ENCODE measurements at places on chromosomes 6 and 20. TPM values are rescaled to one million over a fixed set of nuclear protein-coding genes. Genes with fewer than 3 reads are reported as not detected.
A peak's percentile ranks its signal among the peaks of the same experiment; 100 is the strongest.

Gene ALDH8A1
- 1.4 TPM for total RNA-seq

Gene FNDC1
- 0.05 TPM for total RNA-seq

Gene ARMH2
- not detected for total RNA-seq

Gene HLA-DRA
- not detected for total RNA-seq

Gene XKR7
- total RNA-seq = 6.0 TPM

Gene MAK
- total RNA-seq = 1.1 TPM

Gene ZC2HC1B
- 0.37 TPM for total RNA-seq

Gene CALHM4
- total RNA-seq = not detected

Gene HLA-G
- not detected for total RNA-seq

GRCh38 chr6:99378636-99379035 is 15.4 kb downstream of the COQ3 start:
- no peak for ATAC-seq

DNA sequence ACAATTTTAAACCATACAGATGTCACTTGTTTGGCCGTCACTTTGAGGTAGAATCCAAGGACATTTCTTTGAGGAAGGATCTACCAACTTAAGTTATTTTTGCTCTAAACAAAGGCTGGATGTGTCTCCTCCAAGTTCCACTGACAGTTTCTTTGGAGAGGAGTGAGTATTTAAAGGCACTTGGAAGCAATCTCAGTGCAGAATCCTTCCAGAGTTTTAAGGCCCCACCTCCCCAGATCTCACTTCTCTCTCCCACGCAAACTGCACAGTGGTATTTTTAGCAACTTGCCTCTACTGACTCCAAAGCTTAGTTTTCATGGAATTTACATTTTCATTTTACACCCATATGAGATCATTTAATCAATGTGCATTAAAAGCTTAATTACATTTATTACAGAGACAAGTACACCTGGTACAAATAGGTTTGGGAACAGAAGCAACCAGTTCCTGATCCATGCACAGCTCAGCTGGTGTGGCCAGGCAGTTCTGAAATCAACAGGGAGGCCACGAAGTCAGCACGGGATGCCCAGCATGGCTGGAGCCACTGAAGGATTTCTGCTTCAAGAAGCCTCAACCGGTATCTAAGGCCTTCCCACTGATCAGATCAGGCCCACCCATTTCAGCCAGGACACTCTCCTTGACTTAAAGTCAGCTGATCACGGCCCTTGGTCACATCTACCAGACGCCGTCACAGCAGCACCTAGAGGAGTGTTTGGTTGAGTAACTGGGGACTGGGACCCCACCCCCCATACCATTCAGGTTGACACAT is 109.8 kb downstream of the SYCP2 start:
- no peak for ATAC-seq

DNA sequence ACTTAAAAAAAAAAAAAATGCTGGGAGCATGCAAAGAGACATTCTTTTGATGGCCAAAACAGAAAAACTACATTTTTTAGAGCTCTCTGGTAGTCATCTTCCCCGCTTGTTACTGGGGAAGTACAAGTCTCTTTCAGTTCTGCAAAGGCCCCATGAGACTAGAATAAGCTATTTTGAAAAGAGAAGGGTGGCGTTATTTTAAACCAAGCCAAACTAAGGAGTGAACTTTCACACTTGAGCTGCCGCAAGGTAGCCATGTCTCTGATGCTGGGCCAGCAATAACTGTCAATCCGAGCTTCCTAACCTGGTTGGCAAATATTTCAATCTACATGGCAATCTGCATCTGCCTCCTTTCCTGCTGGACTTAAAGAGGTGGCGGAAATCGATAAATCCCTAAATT is 96.7 kb downstream of the L3MBTL3 start:
- no peak for ATAC-seq

GRCh38 chr6:111842271-111842822 is 30.9 kb downstream of the FYN start:
- ATAC-seq = peak; percentile 16

- ATAC-seq = no peak
Measured at GRCh38 chr6:54232703-54233102, 75.5 kb upstream of the TINAG start.

GRCh38 chr20:3764659-3765058 is 2.9 kb downstream of the ADISSP start:
- ATAC-seq = no peak

- no peak for ATAC-seq
Measured at GRCh38 chr6:45737331-45738056, 278.2 kb downstream of the CLIC5 start.

DNA sequence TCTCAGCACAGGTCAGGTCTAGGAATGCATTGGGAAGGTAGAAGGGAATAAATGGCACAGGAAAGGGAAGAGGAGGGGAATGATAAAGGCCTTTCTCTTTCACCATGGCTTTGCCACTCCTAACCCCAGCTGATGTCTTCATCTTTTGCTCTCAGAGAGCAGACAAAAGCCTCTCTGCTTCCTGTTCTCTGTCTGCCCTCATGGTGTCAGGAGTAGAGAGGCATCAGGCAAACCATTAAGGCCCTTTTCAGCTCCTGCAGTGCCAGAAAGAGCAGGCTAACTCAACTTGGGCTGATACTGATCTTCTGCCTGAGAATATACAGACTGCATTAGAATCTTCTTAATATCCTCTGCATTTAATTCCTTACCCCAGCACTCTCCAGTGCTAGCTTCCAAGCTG is 48.0 kb upstream of the STXBP5 start:
- ATAC-seq = no peak

GRCh38 chr20:4808872-4809271 is 87.2 kb downstream of the PRND start:
- ATAC-seq = no peak

- ATAC-seq = no peak
Measured at GRCh38 chr6:3186974-3187382, 29.6 kb upstream of the TUBB2A start.

GRCh38 chr6:2434116-2434515 is 188.7 kb upstream of the GMDS start:
- ATAC-seq = no peak

GRCh38 chr6:101386982-101387381 is 6.5 kb upstream of the GRIK2 start:
- peak; percentile 56 for ATAC-seq

GRCh38 chr6:149903938-149904611 is 6.2 kb upstream of the RAET1E start:
- no peak for ATAC-seq

DNA sequence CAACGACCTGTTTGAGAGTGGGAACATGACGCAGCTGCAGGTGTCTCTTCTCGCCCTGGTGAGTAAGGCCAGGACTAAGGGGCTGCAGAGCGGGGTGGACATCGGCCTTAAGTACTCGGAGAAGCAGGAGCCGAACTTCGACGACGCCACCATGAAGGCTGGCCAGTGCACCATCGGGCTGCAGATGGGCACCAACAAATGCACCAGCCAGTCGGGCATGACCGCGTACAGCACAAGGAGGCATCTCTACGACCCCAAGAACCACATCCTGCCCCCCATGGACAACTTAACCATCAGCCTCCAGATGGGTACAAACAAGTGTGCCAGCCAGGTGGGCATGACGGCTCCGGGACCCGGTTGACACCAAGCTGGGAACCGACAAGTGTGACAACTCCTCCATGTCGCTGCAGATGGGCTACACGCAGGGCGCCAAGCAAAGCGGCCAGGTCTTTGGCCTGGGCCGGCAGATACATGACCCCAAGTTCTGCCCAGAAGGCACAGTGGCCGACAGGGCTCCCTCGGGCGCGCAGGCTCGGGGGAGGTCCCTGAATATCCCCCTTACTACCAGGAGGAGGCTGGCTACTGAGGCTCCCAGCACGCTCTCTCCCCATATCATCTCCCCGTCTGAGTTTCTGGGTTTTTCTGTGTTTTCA is 15.9 kb upstream of the AMD1 start:
- ATAC-seq = no peak

DNA sequence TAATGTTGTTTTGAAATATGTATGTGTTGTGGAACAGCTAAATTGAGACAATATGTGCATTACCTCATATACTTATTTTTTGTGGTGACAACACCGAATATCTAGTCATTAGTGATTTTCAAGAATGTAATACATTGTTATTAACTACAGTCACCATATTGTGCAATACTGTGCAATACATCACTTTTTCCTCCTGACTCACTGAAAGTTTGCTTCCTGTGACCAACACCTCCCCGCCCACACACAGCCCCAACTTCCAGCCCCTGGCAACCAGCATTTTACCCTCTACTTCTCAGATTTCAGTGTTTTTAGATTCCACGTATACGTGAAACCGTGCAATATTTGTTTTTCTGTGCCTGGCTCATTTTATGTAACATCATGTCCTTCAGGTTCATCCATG is 627.9 kb downstream of the PRKN start:
- ATAC-seq = no peak

DNA sequence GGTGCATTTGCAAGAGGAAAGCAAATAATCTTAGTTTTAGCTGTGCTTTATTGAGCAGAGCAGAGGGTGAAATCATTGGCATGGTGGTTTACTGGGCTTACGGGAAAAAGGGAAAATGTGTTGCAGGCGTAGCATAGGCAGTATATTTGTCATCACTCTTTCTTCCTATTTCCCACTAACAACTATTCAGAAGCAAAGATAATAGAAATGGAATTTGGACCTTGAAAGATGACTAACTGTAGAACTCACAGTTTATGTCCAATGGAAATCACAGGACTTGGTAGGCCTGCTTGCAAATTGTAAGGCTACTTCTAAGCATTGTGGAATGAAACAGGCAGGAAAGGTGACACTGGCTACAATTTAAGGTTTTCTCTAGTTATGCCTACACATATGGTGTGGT is 611.9 kb upstream of the MAN1A1 start:
- ATAC-seq = no peak

DNA sequence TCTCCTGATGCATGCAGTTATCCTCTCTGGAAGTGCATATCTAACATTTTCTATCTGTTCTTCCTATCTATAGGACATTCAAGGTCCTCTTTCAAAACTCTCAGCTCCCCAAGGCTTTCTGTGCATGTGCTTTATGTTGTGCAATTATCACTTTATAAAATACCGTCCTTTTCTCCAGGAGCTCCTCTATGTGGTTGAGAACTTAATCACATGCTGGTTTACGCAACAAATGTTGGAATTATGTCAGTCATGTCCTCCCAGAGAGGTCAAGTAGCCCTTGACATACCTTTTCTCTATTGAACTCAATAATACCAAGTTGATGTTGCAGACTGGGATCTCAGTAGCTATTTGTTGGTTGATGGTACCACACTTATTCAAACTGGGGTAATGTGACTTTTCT is 388.4 kb downstream of the BTBD3 start:
- ATAC-seq = no peak

DNA sequence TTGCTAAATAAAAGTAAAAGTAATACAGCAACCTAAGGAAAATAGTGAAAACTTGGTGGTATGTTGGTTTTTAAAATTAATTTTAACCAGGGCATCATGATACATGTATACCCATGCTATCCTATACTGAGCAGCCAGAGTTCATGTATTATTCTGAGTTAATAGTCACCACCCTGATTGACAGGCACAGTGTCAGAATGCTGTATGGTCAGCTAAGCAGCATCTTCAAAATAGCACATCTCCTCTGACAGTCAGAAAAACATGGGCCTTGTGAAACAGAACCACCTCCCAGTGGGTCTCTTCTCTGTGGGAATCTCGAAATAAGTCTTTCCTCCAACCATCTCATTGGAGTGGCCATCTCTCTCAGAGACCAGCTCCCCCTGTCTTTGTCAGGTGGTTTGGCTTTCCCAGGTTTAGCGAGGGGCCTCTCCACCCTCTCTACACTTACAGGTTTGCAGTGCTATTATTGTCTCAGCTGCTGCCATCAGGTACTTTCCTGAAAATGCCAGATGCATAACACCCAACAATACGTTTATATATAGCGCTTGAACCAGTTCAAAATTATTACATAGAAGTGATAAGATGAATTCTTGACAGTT is 47.1 kb upstream of the RNF8 start:
- no peak for ATAC-seq

DNA sequence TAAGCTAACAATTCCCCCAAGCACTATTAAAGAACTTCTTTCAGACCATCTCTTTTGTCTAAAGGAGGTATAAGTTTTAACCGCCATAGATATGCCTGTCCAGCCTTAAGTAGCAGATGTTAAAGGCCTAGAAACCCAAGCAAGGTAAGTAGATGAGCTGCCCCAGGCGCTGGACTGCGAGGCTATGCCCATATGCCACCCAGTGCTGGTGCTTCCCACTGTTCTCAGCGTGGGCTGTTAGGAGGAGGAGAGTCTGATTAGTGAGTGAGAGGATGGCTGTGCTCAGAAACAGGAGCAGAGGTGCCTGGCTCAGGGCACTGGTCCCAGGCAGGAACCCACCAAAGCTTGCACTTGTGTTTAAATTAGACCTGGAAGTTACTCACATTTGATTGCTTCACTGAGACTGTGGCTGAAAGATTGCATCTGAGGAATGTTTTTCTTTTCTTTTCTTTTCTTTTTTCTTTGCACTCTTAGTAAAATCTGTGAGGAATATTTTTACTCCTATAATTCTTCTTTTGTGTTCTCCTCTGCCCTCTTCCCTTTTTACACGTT is 32.2 kb downstream of the PRPH2 start:
- ATAC-seq = no peak

GRCh38 chr6:123547216-123547978 is 89.4 kb downstream of the TRDN start:
- no peak for ATAC-seq

GRCh38 chr6:79710127-79710526 is 79.0 kb downstream of the SH3BGRL2 start:
- no peak for ATAC-seq
